ENCODE measurements at places on chromosomes 5 and 9.

- no peak for DNase-seq
Observed at GRCh38 chr5:9625286-9625685, 4.9 kb downstream of the TAS2R1 start.

GRCh38 chr5:150485693-150486401, 22.1 kb upstream of the NDST1 start:
- DNase-seq, result no peak

- DNase-seq, result no peak
Observed at GRCh38 chr5:31204958-31205357, 11.5 kb downstream of the CDH6 start.

GRCh38 chr5:148653291-148653835, 964 bp downstream of the HTR4 start:
- no peak for DNase-seq

GRCh38 chr9:79742110-79742721, 170.5 kb downstream of the TLE4 start:
- no peak for DNase-seq

DNA sequence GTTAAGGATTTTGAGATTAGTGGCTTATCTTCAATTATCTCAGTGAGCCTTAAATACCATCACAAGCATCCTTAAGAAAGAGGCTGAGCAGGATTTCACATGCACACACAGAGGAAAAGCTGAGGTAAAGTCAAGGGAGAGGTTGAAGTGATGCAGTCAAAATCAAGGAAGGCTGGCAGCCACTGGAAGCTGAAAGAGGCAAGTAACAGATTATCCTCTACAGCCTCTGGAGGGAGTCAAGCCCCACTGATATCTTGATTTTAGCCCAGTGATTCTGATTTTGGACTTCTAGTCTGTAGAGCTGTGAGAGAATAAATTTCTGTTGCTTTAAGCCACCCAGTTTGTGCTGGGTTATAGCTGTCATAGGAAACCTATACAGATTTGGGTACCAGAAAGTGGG, 80.1 kb downstream of the ANKRD31 start:
- DNase-seq, result no peak

DNA sequence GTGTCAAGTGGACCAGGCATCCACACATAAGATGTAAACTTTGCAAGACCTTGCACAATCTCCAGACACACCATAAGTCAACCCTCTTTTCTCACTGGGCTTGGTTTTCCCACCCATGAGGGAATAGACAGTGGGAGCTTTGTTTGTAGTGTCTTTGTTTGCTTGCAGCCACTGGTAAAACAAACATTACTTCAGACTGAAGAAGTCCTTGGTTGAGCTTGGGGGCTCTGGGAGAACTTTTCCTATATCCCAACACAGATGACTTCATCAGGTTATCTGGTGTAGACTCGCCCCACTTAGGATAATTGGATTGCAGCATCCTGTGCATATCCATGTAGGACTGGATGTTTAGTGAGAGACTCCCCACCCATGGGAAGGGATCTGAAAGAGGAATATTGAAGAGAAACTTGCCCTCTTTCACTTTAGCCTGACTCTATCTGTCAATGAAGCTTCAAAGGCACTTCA, 11.5 kb upstream of the ADGRV1 start:
- no peak for DNase-seq

DNA sequence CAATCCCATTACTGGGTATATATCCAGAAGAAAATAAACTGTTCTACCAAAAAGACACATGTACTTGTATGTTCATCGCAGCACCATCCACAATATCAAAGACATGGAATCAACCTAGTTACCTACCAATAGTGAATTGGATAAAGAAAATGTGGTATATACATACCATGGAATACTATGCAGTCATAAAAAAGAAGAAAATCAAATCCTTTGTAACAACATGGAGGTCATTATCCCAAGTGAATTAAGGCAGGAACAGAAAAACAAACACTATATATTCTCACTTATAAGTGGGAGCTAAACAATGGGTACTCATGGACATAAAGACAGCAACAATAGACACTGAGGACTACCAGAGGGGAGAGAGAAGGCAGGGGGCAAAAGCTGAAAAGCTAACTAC, 67.7 kb downstream of the NR2F1-AS1 start:
- no peak for DNase-seq

DNA sequence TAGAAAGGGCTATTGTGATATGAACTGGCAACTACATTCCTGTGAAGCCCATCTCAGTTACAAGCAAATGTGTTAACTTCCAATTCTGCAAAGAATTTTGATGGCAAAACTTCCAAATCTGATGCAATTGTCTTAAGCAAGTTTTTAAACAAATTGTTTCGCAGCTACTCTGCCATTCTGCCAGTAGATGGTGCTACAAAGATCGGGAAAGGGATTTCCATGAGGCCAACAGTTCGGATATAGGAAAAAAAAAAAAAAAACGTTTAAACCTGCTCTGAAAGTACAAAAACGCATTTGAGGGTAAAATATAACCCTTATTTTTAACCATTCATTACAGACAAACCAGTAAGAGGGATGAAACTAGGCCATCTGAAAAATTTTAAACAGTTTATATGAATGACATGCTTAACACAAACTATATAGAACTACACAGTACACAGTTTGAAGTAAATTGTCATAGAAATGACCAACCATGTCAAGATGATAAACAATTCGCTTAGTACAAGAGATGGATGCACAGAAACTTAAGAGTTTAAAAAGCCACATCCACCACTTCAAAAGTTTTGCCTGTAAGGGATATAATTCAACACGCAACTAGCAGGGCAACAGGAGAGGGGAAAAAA, 2.2 kb downstream of the HNRNPA0 start:
- DNase-seq, result no peak
